Hematopoietic multipotent progenitor cell treated with erythropoietin and hydrocortisone succinate and interleukin-3 and kit ligand, for 15 days (in vitro differentiated cells): ENCODE measurements at places on chromosomes 3 and 15.

DNA sequence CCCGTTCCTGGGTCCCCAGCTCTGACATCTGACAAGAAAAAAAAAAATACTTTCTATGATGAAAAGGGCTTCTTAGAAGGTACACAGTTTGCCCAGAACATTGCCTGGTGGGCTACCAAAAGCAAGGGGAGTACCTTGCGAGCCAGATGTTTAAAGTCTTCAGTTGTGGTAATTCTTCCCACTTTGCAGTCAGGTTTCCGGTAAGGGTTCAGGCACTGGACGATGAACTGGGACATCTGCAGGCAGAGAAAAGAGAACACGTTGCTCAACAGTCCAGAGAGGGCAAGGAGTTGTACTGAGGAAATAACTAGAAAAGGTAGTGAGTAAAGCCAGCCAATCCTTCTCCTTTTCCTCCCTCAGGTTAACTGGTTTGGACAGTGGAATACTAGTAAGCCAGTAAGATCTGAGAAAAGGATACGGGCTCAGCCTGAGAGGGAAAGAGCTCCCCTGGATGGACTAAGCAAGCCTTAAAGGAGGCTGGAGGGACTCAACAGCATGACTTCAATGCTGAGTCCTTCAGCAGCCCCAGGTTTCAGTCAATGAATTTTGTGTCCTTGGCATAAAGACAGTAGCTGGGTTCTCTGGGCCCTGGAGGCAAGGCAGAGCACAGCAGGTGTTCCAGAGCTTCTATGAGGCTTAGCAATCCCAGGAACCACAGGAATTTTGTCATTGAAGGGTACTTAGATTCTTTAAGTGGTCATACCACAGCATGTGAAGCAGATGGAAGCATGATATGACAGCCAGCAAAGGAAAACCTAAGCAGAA, 38.2 kb downstream of the NBEAL2 start:
- no peak for DNase-seq

- no peak for DNase-seq
These were observed 42.0 kb downstream of the BFSP2 start for GRCh38 chr3:133441867-133442270.

GRCh38 chr15:76905013-76905839, at the start of gene SCAPER:
TSS of gene SCAPER (minus strand) at chr15:76905340. CDS start at chr15:76883817, 21,523 bp downstream.
- DNase-seq: peak; percentile 54

DNA sequence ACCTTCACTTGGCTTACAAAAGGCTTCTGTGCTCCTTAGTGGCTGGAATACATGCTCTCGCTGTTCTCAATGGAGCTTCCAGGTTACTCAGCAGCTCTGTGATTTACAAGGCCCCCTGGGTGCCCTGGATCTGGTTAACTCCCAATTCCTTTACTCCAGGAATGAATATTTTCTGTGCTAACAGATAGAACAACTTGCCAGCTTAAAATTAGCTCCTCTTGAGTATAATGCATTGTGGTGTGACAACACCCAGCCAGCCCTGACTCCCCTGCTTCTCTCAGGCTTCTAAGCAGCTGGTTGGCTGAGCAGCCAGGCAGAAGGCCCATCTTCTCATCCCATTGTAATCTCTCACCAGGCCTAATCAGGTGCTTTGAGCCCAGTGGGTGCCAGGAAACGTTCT, 246.4 kb downstream of the ALCAM start:
- DNase-seq: no peak

DNA sequence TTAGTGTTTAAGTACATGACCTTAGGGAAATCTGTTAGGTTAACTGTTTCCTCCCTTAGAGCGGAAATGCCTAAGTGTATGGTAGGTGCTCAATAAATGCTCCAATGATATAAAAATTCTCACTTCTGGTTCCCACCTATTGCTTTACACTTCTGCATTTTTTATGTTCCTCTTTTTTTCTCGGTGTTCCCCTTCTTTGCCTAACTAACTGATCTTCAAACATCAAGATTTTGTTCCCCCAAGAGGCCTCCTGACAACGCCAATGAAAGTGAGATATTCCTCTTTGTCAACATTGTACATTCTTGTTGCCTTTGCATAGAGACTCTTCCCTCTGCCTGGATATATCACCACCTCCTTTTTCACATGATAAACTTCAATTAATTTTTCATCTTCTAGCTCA, 17.4 kb downstream of the SLC35A5 start:
- DNase-seq: no peak

- no peak for DNase-seq
These were observed 16.5 kb downstream of the CCRL2 start for GRCh38 chr3:46423588-46423987.

DNA sequence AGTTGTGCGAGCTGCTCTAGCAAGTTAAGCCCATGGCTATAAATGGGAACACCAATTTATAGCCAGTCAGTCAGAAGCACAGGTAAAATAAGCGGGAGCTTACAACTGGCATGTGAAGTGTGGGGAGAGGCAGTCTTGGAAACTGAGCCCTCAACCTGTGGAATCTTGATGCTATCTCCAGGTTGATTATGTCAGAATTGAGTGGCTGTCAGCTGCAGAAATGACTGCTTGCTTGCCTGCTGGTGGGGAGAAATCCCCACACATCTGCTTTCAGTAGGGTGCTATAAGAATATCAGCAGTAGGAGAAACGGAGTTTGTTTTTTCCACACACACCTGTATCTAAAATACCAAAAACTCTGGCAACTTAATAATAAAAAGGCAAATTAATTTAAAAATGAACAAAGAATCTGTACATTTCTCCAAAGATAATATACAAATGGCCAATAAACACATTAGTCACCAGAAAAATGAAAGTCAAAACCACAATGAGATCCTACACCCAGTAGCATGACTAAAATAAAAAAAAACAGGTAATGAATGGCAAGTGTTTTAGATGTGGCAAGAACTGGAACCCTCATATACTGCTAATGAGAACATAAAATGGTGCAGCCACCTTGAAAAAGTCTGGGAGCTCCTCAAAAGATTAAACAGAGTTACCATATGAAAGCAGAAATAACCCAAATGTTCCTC, 26.0 kb upstream of the MAP4 start:
- DNase-seq: no peak

DNA sequence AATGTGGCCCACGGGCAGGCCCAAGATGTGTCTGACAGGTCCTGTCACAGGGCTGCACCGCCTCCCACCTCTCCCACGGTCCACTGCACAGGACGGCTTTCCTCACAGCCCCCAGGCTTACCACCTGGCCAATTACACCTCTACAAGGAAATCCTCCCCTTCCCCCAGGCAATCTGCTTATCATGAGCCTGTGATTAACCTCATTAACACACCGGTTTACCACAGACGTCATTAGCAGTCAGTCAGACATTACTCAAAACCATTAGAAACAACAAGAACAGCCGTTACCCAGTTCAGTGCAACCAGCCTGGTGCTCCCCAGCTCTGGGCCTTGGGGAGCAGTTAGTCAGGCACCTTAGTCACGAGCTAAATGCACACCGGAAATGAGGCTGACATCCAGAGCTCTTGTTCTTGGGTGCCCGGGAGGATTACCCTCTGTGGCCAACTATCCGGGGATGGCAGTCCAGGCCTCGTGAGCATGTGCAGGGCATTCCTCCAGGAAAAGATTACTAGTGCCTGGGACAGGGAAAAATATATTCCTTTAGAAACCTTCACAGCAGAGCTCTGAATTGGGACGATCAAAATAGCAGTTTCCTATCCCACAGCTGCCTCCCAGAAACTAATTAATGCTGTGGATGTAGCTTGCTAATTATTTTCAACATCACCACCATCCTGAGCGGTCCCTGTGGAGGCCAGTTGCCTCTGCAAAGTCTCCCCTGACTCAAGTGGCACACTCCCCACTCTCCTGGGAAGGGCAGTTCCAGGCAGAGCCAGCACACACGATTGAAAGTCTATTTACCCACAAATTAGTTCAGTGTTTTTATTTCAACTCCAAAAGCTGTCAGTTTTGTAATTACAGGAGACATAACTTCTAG, 117.4 kb upstream of the ZBED2 start:
- no peak for DNase-seq

DNA sequence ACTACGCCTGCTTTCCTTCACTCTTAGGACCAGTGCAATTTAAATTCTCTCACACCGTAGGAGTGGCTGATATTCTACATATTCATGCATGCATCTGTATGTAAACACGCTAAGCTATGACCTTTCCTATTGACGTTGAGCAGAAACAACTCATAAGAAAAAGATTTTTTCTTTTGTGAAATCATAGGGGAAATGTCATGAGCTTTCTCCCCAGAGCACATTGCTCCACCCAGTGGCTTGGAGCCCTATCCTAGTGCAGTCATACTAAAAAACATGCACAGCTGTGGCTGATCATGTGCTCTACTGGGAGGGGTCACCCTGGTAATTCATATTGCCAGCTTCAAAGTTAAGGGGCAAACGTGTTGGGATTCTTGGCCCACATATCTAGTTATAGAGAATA, 1.8 kb upstream of the MESD start:
- no peak for DNase-seq

DNA sequence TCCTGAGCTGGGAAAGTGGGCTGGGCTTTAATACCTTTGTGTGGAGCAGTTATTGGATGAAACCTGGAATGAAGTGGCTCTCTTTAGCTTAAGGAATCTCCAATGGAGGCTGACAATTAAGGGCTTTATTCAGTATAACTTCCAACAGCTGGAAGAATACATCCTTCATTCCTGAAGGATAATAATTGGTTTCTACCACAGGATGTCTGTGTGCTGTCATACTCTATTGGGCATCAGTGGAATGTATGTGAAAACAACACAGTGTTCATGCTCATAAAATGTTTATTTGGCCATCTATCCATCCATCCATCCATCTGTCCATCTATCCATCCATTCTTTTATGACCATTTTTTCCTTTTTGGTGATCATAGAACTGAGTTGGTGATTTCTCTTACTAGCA, 220.7 kb upstream of the GAP43 start:
- DNase-seq: no peak

GRCh38 chr3:112751061-112751460, 95.6 kb downstream of the CD200R1L start:
- no peak for DNase-seq

DNA sequence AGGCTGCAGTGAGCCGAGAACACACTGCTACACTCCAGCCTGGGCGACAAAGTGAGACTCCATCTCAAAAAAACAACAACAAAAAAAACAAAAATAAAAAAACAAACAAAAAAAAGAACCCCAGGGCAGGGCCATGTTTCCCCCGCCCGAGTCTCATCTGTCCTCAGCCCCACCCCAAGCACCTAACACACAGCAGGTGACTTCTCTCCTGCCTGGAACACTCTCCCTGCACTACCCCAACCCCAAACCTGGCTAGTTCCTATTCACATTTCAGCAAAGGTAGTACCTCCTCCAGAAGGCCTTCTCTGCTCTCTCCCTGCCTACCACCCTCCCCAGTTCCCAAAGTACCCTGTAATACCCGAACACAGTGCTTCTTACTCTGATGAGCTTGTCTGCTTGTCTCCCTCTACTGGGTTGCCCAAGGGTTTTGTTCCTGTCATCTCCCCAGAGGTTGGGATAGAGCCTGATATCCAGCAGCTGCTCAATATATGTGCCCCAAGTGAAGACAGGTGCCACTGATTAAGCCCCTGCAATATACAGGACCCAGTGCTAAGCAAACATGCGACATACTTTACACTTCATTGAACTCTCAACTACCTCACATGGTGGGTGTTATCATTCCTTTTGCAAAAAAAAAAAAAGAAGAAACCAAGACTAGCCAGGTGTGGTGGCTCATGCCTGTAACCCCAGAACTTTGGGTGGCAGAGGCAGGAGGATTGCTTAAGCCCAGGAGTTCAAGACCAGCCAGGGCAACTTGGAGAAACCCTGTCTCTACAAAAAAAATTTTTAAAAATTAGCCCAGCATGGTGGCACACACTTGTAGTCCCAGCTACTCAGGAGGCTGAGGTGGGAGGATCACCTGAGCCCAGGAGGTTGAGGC, 103.6 kb downstream of the DAPK2 start:
- no peak for DNase-seq

GRCh38 chr3:150721285-150722130, 17.8 kb upstream of the ERICH6 start:
- peak; percentile 88 for DNase-seq

- DNase-seq: no peak
These were observed 6.0 kb downstream of the WNT5A start for GRCh38 chr3:55480911-55481743.

DNA sequence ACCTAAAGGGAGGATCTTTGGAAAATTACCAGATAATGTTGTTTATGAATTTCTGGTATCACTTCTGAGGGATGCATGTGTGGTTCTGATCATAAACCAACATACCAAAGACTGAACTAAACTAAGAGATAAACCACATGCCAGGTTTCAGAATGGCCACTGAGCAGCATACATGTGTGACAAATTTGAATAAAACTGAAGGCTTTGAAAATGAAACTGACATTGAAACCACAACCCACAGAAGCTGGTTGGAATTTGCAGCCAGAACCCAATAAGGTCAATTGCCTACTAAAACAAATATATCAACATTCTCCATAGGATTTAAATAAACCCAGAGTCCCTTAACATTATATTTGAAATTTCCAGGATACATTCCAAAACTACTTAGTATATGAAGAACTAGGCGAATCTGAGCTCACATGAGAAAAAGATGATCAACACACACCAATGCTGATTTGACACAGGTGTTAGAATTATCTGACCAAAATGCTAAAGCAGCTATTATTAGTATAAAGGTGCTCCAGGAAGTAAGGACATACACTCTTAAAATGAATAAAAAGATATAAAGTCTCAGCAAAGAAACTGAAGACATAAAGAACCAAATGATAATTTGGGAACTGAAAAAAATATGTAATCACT, 125.0 kb downstream of the ZNF280D start:
- no peak for DNase-seq

DNA sequence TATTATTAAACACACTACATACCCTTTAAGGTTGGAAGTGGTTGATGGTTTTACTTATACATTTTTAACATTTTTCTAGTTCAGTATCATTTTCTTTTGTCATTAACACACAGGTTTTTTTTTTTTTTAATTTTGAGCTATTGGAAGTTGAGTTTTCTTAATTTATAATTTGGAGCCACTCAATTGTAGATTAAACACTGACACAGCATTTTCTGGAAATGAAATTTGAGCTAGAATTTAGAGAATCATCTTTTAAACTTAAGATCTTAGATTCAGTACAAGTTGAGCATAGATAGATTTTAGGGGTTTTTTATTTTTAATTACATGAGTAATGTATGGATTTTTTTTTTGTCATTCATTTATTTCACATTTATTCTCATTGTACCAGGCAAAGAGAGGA, 35.0 kb downstream of the RASA2 start:
- no peak for DNase-seq

DNA sequence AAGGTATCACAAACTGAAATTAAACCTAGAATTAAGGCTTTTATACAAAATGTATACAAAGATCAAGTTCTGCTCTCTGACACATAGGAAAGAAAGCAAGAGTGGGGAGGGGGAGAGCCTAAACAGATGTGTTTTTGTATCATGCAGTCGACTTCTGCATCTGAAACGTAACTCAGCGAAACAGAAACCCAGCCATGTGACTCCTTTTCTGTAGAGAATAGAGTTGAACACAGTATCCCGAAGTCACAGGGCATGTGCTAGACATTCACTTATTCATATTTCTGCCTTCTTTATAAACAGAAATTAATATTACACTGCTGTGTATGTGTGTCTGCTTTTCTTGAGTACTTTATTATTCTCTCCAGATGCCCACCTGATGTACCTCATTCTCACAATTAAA, 121.0 kb downstream of the PDZRN3 start:
- no peak for DNase-seq
